Stimulated activated CD8-positive, alpha-beta memory T cell treated with anti-CD3 and anti-CD28 coated beads, Interleukin-7, amount 100 ng/mL, for 4 hours (primary cell): ENCODE measurements at places on chromosomes 6 and 20.

DNA sequence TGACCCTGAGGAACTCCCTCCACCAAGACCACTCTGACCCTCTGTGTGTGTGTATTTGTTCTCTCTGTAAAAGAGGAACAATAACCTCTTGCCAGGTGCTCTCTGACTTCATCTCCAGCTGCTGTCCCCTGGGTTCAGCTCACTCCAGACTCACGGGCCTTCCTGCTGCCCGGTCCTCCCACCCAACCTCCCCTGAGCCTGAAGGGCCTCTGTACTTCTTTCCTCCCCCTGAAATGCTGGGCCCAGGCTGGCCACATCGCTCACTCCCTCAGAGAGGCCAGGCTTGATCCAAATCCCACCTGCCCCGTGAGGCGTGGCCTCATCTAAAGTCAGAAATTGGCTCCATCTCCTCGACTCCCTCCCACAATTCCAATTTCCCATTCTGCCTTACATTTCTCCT is 202.4 kb downstream of the PRKN start:
- no peak for DNase-seq

DNA sequence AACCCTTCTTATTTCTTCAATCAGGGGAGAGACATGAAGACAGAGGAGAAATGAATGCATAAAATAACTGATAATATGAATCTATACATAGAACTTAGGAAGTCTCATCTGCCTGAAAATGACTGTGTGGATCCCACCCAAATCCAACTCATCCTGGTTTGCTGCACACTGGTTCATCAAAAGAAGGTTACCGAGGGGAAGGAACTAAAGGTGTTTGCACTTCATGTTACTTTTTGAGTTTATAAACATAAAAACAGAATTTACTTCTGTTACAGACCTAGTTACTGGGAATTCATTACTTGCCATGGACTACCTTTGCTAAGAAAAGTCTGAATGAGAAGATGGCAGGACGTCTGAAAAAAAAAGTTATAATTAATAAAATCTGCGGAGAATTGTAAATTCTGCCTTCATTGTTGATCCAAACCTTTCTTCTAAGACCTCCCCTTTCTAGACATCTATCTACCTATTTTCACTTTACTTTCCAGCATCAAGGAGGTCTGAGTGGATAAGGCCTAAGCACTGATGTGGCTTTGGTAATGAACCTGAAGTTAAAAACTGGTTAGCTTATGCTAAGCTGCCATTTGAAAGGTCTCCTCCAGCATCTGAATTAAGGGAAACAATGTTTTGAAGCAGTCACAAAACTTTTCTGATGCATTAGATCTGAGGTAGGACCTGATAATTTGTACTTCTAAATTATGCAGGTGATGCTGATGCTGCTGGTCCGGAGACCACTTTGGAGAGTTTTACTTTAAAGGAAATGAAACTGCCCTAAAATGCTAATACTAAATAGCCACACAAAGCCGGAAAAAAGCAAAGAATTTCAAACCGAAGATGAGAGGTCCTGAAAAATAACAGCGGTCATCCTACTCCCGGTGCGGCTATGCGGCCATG is 84.0 kb downstream of the HFE start:
- DNase-seq = no peak

GRCh38 chr6:144033816-144034735 is 26.0 kb upstream of the PLAGL1 start:
- no peak for DNase-seq

GRCh38 chr20:31979713-31980426 is 11.9 kb downstream of the XKR7 start:
- DNase-seq = no peak

DNA sequence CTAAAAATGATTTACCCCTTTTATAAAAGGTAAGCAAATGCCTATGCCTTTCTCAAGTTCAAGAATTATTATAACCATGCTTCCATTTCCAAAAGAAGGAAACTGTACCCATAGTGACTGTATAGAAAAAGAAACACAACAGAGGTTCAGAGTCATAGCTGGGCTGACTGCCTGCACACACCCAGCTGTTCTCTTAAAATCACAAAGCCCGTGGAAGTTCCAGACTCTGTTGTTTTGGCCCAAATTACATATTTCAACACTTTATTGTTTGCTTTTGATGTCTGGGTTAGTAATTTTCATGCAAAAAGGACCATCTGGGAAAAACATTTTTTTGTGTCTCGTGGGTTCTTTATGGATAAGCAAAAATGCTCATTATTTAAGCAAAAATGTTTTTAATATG is 99.2 kb downstream of the LCA5 start:
- no peak for DNase-seq

GRCh38 chr6:13304580-13305260 is 23.6 kb downstream of the TBC1D7 start:
- DNase-seq = no peak

- no peak for DNase-seq
These were observed 35.3 kb downstream of the RALGAPA2 start for GRCh38 chr20:20677186-20677585.

DNA sequence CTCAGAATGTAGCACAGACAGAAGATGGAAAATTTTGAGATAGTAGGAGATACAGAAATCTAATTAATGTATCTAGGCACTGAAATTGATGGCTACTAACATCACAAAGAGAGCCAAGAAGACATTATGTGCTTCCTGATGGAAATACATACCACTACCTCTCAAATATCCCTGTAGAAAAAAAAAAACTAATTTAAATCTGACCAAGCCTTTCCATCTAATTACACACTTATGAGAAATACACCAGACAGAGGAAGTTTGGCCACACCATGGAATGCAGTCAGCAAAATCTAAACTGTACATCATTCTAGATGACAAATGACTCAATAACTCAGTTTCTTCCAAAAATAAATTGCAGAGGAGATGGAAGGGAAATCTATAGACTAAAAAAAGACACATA is 18.9 kb downstream of the VPS52 start:
- DNase-seq = no peak

DNA sequence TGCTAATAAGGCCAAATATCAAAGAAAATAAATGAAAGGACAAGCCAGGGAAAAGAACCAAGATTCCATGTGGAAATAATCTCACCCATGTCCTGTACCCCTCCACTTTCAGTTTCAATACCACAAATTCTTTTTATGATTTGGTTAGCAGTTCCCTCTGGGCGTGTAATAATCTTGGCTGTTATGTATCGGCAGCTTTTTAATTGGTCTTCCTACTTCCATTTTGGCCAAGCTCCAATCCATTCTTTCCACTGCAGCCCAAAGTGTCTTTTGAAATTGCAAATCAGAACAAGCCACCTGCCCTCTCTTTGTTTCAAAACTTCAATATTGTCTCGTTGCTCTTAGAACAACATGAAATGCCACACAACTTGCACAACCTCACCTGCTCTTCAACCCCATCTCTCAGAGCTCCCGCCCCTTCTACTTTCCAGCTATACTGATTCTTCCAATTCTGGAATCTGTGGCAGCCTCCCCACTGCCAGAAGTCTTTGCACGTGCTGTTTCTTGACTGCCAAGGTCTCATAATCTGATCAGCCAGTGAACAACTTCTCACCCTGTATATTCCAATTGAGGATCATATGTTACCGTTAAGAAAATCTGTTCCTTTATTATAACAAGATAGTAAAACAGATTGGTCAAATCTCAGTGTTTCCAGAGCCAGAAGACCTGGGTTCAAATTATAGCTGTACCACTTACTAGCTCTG is 354.5 kb downstream of the CBLN4 start:
- DNase-seq = no peak

DNA sequence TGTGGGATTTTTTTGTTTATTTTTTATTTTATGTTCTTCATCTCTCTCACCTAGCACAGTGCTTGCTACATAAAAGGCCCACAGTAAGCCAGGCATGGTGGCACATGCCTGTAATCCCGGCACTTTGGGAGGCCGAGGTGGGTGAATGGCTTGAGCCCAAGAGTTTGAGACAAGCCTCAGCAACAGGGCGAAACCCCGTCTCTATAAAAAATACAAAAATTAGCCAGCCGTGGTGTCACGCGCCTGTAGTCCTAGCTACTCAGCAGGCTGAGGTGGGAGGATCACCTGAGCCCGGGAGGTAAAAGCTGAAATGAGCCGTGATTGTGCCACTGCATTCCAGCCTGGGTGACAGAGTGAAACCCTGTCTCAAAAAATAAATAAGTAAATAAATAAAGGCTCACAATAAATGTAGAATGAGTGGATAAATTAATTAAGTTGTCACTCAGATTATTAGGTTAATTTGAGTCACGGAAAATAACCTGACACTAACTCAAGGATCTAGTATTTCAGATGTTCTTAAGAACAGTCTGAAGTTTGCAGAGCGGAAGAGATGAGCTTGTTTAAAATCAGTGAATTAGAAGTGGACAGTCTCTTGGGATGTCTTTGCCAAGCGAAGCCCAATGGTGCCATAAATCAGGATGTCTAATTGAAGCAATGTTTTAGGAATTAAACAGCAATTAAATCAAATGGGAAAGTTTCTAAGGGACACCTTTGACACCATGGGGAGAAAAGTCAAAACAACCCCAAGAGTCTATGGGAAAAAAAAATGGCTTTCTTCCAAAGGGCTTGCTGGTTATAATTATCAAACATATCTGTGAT is 214.4 kb downstream of the ZNF217 start:
- no peak for DNase-seq

GRCh38 chr6:138486249-138487101 is 12.8 kb downstream of the NHSL1 start:
- DNase-seq = no peak

- DNase-seq = no peak
These were observed 597 bp downstream of the ADA start for GRCh38 chr20:44650771-44651433.

- no peak for DNase-seq
These were observed 214.9 kb downstream of the LY86 start for GRCh38 chr6:6803180-6803977.

GRCh38 chr6:246352-246751 is 45.9 kb upstream of the DUSP22 start:
- no peak for DNase-seq

DNA sequence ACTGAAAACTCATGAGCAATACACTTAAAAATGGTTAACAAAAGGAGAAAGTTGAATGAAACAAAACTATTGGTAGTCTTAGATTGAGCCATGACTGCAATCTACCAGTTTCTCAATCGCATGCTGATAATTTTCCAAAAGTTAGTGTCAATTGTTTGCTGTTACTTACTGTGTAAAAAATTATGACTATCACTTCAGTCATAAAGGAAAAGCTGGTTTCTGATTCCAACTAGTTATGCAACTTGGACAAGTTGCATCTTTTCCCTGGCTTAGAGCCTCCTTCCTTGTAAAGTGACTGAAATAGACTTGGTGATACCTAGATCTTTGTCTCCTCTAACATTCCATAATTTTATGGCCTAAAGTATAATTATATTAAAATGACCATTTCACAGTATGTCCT is 88.3 kb upstream of the PAK5 start:
- no peak for DNase-seq

GRCh38 chr20:34539756-34540155 is 18.8 kb upstream of the MAP1LC3A start:
- no peak for DNase-seq

- peak; percentile 13 for DNase-seq
These were observed 32.0 kb downstream of the ARHGAP40 start for GRCh38 chr20:38633577-38634093.

DNA sequence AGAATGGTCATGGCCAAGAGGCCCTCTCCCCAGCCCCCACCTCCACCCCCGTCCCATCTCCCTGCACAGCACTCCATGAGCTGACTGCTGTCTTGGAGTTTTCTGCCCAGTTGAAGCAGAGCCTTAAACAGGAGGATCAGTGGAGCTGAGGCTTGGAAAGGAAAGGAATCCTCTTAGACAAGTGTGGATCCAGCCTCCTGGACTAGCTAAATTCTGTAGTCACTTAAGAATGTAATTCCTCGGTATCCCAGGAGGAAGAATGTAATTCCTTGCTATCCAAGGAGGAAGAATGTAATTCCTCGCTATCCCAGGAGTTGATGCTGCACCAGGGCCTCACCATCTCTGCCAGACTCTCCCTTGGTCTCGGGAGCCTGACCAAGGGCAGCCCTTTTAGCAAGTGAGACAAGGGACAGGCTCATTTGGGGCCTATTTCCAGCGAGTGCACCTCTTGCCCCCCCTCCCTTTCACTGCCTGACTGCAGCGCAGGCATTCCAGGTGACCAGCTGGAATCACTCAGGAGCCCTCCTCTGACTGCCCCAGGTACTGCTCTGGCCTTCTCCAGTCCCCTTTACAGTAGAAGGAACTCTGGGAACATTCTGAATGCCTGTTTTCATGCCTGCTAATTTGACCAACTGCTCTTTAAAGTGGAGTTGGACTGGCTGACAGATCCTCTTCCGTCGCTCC is 76.2 kb downstream of the TCP11 start:
- DNase-seq = no peak

DNA sequence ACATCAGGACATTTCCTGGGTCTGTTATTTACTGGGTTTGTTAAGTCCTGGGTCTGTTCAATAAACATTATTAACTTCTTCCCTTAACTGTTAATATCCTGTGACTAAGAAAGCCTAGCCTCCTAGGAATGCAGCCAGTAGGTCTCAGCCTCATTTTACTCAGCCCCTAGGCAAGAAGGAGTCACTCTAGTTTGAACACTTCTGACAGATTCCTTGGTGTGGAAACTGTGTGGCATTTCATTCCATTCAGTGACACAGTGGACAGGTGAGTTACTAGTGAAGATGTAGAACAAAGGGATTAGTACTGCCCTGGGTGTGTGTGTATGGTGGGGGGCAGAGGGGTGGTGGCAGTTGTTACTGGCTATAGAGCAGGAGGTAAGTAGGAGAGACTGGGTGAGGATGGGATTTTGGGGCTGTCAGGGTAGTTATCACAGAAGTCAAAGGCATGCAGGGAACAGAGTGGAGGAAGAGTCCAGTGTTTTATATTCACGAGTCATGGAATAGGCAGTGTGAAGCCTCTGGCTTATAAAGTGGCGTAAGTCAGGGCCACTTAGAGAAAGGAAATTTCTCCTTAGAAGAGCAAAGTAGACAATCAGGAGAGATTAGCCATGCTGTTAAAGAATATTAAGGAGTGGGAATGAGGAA is 28.4 kb downstream of the RNF182 start:
- no peak for DNase-seq
